NCI-H1436 (cell line): ENCODE measurements at places on chromosomes 16 and 17.

DNA sequence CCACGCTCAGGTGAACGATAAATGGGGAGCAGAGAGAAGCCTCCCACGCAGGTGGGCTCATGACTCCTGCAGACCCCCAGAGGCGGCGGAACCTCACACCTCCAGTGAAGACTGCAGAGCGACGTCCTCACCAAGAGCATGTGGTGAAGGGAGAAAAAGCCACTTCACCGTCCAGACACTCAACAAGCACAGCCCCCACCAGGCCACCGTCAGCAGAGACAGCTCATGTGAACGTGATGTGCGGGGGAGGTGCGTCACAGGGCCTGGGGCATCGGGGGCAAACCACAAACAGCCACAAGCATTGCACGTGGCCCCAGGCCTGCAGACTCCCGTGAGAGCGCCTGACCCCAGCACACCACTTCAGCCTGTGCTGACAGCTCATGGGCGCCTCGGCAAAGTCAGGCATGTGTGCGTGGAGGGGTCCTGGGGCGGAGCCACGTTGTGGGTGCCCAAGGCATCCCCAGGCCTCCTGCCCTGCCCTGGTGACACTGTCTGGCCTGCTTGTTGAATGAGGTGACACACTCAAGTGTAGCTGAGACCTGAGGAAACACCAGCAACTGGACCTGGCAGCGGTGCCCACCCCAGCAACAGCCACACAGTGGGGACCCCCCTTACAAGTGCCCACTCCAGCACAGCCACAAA lies 19.0 kb downstream of the LMF1 start:
- DNase-seq = no peak

GRCh38 chr17:74547736-74548135 lies 1.8 kb upstream of the CD300C start:
- no peak for DNase-seq

GRCh38 chr16:57091975-57092785 lies at the start of gene CPNE2:
CPNE2 (plus strand) TSS chr16:57092583; CDS start chr16:57110743, 18,160 bp downstream.
- DNase-seq = peak; percentile 77

DNA sequence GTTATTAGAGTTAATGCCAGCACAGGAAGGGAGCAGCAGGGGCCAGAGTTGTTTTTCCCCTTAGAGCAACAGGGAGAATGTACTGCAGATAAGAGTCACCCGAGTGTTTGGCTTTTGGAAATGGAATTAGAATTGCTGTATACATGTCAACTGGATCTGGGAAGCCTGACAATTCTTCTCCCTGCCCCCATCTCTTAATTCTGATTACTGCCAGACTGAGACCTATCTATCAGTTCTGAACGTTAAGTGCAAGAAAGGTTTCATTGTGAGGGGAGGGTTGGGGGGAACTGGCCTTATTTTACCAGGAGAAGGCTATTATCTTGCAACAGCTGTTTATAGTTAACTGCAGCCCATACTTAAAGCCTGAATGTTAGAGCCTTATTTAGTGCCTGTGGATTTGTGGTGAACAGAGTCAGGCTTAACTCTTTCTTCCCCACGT lies 424.5 kb upstream of the CDH11 start:
- DNase-seq = no peak

- DNase-seq = no peak
Observed at GRCh38 chr16:30527635-30528178, 1.3 kb upstream of the ZNF768 start.

- DNase-seq = peak; percentile 85
Observed at GRCh38 chr17:40219594-40220338, 662 bp downstream of the WIPF2 start.

DNA sequence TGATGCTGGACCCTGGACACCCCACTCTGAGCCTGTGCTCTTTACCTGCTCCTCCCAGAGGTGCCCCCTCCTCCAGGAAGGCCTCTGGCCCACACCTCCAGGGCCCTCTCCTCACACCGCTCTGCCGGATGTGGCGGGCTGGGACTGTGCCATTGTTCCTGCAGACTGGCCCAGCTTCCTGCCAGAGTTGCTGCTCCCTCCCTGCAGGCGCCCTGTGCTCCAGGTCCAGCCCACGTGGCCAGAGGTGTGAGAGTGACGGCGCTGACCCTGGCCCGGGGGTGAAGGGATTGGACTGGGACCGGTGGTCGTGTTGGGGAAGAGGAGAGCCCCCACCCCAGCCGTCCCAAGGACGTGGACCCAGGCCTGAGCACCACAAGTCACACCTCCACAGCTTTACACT lies 5.7 kb downstream of the E4F1 start:
- no peak for DNase-seq

DNA sequence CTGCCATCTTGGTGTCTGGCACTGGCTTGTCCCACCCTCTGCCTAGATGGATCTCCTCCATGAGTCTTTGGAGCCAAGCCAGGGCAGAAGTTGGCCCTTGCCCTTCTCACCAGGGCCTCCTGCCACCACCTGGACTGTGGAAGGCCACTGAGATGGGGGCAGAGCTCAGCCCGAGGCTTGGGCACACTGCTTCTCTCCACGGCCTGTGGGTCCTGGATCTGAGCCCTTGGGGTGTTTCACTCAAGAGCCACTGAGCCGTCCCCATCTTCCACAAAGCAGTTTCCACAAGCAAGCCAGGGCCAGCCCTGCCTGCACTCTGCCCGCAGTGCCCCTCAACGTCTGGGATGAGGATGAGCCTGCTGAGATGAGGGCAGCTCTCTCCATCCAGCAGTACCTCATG lies 16.7 kb upstream of the CD300A start:
- DNase-seq = no peak

DNA sequence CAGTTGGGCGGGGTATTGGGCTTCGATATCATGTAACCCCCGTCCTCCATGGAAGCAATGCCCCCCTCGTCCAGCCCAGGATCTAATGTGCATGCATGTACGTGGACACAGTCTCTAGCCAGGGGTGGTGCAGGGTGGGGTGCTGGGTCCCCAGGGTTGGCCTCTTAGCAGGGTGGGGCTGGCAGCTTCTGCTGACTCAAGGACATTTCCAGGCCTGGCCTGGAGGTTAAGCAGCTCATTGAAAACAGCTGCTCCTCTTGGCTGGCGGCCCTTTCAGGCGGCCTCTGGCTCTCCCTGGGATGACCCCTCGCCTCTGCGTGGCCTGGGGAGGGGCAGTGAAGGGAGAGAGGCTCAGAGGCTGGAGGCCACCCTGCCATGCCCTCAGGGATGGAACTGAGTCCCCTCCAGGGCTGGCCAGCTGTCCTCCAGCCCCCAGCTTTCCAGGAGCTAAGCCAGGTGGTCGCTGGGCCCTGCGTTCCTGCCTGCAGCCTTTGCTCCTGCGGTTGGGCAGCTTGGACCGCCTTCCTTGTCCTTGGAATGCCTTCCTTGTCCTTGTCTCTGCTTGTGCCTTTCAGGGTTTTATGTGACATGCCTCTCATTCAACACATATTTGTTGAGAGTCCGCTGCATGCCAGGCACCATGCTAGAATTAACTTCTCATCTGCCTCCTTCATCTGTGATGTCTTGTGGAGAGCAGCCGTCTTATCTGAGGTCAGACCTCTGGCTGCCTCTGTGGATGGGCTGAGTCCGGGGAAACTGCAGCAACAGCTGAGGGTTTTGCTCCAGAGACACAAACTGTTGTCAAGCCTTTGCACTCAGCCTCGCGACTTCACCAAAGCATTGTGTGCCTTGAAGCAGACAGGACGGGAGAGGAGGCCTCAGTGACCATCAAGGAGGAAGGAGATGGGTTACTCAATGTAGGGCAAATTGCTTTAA lies 26.6 kb downstream of the MRC2 start:
- no peak for DNase-seq

DNA sequence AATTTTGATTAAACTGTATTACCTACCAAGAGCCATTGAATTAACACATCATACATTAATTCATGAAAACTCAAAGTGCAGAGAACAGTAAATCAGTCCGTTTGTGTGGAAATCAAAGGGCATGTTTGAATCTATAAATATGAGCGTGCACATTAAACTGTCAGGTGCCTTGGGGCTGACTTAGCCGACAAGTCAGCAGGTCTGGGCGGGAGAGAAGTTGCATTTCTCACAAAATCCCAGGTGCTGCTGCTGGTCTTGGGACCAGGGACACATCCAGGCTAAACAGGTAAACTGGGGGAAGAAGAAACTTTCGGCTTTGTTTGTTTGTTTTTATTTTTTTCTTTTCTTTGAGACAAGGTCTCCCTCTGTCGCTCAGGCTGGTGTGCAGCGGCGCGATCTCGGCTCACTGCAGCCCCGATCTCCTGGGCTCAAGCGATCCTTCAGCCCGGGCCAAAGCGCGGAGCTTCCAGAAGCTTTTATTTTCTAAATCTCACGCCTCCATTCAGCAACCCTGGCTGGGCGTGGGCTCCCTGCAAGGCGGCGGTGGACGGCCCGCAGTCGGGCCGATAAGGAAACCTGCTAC lies 213.9 kb downstream of the MRTFB start:
- peak; percentile 63 for DNase-seq

- no peak for DNase-seq
Observed at GRCh38 chr17:13635951-13636350, 34.2 kb upstream of the HS3ST3A1 start.

GRCh38 chr16:81920498-81920897 lies 90.8 kb downstream of the SDR42E1 start:
- DNase-seq = no peak

DNA sequence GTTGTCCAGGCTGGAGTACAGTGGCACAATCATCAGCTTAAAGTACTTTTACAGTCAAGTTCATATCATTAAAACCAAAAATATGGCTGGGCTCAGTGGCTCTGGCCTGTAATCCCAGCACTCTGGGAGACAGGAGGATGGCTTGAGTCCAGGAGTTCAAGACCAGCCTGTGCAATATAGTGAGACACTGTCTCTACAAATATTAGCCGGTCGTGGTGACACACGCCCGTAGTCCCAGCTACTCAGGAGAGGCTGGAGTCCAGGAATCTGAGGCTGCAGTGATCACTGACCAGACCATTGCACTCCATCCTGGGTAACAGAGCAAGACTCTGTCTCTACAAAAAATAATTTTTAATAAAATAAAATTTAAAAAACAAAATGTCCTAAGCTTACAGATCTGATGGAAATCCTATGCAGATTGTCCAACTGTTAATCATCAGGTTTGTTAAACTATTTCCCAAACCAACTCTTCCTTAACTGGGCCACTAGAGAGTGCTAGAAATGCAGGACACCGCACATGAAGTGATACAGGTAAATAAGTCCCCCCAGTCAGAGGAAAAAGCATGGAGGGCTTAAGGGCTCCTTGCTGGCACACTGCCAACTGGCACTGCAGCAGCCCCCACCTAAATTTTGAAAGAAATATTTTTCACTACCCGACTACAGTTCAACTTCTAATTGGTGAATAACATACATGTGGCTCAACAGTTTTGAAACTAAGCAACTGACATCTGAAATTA lies 2.8 kb downstream of the USP22 start:
- DNase-seq = peak; percentile 57

GRCh38 chr17:30263552-30264333 lies 28.0 kb downstream of the BLMH start:
- DNase-seq = no peak

GRCh38 chr17:79806863-79807720 lies 10.2 kb upstream of the CBX8 start:
- no peak for DNase-seq

DNA sequence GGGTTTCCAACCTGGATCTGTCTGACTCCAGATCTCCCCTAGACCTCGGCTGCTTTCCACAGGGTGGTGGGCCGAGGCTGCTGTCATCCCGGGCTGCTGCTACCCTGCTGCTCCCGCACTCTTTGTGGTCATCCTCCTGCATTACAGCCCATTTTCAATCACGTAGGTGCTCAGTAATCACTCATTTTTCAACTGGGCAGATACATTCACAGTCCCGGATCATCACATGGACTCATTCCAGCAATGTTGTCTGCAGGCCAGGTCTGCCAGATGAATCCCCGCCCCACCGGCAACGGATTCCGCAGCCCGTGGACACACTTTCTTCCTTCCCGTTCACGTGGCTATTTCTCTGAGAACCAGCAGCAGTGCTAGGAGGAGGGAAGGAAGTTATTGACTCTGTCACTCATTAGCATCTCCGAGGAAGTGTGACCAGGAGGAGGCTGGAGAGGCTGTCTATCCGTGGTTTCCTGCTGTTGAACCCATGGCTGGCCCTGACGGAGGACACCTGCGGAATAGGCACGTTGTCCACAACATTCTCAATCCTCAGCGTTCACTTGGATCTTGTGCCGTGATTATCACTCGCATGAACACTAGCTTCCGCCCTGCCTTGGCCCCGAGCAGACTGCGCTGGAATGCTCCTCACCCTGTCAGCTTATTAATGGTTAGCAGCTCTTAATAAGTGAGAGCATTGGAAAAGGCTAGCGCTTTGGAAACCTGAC lies 14.7 kb upstream of the ZCCHC14 start:
- DNase-seq = no peak

DNA sequence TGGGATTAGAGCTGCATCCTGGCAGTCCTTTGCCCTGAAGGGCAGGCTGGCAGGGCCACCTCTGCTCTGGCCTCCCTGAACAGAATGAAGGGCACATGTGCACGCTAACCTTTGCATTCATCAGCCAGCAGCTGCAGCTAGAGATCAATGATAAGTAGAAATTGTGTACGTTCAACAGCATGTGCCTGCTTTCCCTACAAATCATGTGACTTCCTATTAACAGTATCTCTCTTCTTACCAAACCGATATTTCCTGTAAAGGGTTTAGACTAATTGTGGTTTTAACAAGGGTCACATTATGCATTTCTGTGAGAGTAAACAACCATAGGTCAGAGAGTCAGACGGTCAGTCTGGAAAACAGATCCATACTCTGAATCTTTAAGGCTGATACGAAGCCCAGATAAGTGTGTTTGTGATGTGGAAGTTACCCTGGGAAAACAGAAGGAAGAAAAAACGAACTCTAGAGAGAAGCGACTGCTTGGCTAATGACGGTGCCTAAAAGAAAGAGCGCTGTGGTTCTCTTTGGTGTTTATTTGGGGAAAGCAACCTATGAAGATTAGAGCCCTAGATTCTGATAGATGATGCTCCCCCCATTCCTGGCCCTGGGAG lies 219.4 kb downstream of the MAF start:
- no peak for DNase-seq

DNA sequence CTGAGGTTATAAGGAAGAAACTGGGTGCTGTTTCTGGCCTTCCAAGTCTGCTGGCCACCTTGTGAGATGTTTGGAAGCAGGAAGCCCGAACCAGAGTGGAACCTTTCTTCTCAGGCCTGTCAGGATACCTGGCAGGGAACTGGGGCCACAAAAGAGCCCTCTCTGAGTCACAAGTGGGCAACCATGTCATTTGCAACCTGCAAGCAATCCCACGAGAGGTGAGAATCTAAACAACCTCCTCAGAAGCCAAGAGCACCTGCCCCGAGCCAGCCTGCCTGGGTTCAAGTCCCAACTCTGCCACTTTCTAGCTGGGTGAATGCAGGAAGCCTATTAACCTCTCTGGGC lies 3.3 kb downstream of the COTL1 start:
- no peak for DNase-seq

- DNase-seq = no peak
Observed at GRCh38 chr17:17508646-17509591, 12.7 kb upstream of the RASD1 start.

GRCh38 chr17:69578385-69578936 lies 164.0 kb downstream of the MAP2K6 start:
- no peak for DNase-seq

GRCh38 chr16:51154271-51155171 lies 3.5 kb upstream of the SALL1 start:
- DNase-seq = no peak

DNA sequence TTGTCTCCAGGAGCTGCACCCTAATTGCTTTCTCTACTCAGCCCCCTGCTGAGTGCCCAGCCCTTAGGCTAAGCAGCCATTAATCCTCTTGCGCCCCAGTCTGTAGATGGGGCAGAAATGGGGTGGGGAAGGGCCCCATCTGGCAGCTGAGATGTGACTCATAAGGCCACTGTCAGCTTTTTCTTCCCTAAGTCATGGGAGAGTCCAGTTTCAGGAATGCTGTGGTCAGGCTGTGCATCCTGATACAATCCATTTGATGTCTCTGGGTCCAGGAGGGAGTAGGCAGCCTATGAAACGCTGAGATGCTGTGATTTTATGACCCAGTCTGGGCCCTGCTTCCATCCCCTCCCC lies 12.3 kb downstream of the PLXDC1 start:
- DNase-seq = no peak
